Activated CD4-positive, alpha-beta memory T cell treated with anti-CD3 and anti-CD28 coated beads, Interleukin-2, amount 10 ng/mL, durations not matched to agents 7 days and 5 days (primary cell): ENCODE measurements at places on chromosomes 3 and 15. TPM values are rescaled to one million over a fixed set of nuclear protein-coding genes. Genes with fewer than 3 reads are reported as not detected.
A peak's percentile ranks its signal among the peaks of the same experiment; 100 is the strongest.

- peaks cover 5% of the 10 kb centered on the region for H3K4me1 ChIP-seq
- H3K4me3 ChIP-seq: no peak overlapping the region
- no peak for DNase-seq
Measured at GRCh38 chr3:16363636-16364035, 98.6 kb downstream of the OXNAD1 start.

DNA sequence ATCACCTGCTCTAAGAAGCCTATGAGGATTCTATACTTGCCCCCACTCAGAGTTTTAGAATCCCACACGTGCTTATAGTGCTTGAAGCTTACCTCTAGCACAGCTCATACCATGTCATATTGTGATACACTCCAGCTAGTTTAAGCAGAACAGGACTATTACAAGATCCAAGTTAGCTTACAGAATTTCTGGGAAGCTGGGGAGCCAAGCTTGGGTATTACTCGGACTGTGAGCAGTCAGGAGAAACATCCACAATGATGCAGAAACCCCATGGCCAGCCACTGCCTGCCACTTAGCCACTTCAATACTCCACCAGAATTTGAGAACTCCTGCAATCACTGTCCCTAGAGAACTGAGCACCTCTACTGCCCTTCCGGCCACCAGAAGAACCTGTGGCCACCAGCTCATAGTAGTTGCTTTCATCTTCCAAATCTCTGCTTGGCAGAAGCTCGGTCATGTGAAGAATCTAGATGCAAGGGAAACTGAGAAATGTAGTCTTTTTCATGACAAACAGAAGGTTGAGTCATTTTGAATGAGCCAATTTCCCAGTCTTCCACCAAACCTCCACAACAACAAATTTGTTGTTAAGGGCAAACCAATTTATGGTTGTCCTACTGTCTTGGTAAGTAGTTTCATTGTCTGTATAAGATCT, 27.7 kb upstream of the SSR3 start:
- peaks cover 6% of the 10 kb centered on the region for H3K4me1 ChIP-seq
- no peak overlapping the region for H3K4me3 ChIP-seq
- H3K36me3 ChIP-seq: no peaks in the 10 kb centered on the region
- peaks cover 3% of the 10 kb centered on the region for H3K27me3 ChIP-seq
- H3K27ac ChIP-seq: no peak overlapping the region

GRCh38 chr3:186318135-186318534, 43.9 kb downstream of the DGKG start:
- DNase-seq: no peak
- H3K36me3 ChIP-seq: no peaks in the 10 kb centered on the region
- H3K4me1 ChIP-seq: no peaks in the 10 kb centered on the region
- no peak overlapping the region for H3K4me3 ChIP-seq

DNA sequence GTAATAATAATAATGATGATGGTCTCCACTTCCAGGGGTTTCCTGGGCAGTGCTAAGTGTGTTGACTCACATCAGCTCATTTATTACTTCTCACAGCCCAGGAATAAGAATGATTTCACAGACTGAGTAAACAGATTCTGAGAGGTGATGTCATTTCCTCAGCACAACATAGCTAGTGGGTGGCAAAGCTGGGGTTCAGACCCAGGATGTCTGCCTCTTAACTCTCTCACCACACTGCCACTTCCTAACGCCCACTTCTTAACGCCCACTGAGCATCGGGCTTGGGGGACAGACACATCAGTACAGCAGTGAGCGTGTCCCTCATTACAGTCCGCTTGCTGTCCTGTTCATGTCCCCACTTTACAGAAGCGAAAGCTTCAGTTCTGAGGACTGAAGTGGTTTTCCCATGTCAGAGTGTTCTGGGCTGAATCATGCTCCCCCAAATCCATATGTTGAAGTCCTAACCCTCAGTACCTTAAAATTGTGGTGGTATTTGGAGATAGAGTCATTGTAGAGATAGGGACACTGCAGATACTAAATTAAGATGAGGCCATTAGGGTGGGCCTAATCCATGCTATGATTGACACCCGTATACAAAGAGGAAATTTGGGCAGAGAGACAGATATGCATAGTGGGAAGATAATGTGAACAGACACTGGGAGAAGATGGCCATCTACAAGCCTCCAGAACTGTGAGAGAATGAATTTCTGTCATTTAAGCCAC, 68.0 kb downstream of the ATP2B2 start:
- DNase-seq: peak; percentile 76
- peaks cover 27% of the 10 kb centered on the region for H3K4me1 ChIP-seq
- no peak overlapping the region for H3K4me3 ChIP-seq
- H3K27ac ChIP-seq: peak overlapping the region; percentile 72
- H3K36me3 ChIP-seq: no peaks in the 10 kb centered on the region
- no peaks in the 10 kb centered on the region for H3K27me3 ChIP-seq

Gene PROS1
- total RNA-seq: 0.35 TPM

Gene AGBL1
- not detected for total RNA-seq

Gene CILP
- total RNA-seq: not detected
